ENCODE measurements at places on chromosomes 5 and 9.
A peak's percentile ranks its signal among the peaks of the same experiment; 100 is the strongest.

GRCh38 chr5:72013766-72014624, 93.3 kb upstream of the MAP1B start:
- no peak for DNase-seq

- DNase-seq: no peak
Measured at GRCh38 chr9:125276771-125277170, 15.1 kb downstream of the GAPVD1 start.

DNA sequence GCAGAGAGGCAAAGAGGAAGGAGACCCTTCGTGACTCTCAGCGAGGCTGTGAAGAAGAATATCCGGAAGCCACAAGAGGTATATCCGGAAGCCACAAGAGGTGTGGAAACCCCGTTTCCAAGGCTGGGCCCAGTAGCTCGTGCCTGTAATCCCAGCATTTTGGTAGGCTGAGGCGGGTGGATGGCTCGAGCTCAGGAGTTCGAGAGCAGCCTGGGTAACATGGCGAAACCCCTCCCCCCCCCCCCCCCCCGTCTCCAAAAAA, 612 bp upstream of the BBLN start:
- peak; percentile 13 for DNase-seq

- DNase-seq: no peak
Measured at GRCh38 chr9:72574156-72574810, 52.9 kb downstream of the TMC1 start.

DNA sequence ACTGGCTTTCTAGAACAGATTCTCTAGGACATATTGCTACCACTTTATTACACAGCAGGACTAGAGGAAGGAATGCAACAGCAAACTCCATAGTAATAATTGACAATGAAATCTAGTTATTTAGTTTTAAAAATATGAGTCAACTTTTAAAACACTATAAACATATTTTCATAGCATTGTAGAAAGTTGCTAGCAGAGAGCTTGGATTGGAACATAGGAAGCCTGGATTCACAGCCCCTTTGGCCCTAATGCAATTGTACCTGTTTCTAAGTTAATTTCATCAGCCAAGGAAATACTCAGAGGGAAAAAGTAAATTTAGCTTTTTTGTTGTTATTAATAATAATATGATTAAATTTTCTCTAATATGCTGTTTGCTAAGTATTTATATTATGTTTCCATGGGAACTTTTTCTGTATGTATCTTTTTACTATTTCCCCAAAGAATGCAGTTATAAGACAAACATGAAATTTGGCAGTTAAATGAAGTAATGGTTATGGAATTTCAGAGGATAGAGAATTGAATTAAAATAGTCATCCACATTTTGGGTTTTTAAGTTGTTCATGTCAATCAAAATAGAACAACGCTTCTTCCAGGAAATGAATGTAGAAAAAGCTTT, 45.6 kb downstream of the VCAN start:
- DNase-seq: no peak

- DNase-seq: no peak
Measured at GRCh38 chr5:77011498-77011897, 18.7 kb upstream of the AGGF1 start.

- no peak for DNase-seq
Measured at GRCh38 chr5:76874088-76874581, 24.3 kb downstream of the S100Z start.

DNA sequence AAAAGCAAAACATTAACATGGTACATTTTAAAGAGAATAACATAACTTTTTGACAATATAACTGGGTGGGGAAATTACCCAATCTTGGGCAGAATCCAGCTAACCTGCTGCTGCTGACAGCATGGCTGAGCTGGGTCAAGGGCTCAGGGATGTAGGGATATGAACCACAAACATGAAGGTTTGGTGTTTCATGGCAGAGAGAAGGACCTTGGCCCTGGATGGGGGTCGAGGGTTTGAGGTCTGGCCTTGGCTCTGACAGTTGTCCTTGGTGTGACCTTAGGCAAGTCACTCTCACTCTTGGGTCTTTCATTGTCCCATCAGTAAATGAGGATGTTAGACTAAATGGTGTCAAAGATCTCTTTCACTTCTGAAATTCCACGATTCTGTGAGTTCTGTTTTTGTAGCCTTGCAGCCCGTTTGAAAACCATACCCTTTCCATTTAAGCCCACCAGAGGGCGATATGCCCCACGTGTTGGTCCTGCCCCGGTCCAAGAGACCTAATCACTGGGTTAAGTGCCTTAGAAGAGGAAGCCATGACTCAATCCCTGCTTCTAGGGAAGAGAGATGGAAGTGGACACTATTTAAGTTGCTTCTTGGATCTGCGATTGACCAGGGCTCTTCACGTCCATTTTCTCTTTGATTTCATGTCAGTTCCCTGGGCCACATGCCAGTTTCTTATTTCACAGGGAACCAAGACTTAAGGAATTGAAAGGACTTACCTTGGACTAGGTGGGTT, 56.8 kb upstream of the TEX48 start:
- DNase-seq: peak; percentile 53

DNA sequence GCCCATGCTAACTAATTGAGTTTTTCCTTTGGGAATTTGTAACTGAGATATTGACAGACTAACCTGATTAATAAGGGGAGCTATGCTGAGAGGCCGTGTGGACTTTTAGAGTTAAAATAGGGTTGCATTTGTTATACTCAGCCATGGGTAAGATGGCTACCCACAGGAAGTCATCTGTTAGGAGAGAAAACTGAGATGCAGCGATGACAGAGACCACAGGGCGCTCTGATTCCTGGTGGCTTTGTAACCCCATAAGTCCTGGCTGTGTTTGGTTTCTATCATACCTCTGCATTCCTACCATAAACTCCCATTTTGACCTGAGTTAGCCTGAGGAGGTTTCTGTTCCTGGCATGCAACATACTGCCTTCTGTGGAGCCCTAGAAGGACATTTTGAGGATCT, 19.5 kb upstream of the PANK3 start:
- DNase-seq: no peak

DNA sequence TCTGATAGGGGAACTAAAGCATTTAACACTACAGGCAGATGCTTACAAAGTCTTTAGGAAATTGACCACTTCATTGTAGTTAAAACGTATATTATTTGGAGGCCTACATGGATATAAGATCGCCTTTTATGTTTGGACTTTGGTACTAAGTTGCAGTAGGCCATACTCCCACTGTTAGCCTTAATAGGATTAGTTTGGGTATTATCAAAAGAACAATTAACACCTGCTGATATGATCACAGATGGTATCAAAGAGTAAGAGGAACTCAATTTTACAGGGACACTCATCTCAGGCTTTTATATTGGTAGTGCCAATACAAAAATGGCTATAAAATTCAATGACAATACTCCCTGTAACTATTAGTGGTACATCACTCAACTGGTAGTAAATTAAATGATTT, 1183.0 kb downstream of the MAT2B start:
- no peak for DNase-seq

DNA sequence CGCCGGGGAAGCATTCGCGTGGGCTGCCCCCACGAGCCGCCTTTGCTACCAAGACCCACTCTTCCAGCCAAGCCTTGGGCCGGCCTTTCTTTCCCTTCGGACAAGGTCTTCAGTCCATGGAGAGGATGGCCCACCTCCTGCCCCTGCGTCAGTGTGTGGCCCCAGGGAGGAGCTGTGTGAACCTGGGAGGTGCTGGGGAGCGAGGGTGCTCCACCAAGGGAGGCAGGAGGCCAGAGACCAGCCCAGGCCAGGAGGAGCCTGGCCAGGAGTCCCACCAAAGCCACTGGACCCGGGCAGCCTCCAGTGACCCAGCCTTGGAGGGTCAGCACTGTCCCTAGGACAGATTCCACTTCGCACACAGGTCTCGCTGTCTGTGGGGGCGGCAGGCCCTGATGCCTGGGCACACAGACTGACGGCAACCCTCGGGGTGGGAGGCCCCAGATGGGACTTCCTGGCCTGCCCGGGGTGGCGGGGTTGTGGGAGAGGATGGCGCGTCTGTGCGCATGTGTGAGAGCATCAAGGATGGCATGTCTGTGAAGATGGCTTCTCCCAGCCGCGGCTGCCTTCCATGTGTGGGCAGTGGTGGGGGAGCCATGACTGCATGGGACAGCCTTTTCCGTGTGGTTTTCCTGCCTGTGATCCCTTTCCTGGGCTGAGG, 113.3 kb upstream of the LPCAT1 start:
- DNase-seq: no peak

DNA sequence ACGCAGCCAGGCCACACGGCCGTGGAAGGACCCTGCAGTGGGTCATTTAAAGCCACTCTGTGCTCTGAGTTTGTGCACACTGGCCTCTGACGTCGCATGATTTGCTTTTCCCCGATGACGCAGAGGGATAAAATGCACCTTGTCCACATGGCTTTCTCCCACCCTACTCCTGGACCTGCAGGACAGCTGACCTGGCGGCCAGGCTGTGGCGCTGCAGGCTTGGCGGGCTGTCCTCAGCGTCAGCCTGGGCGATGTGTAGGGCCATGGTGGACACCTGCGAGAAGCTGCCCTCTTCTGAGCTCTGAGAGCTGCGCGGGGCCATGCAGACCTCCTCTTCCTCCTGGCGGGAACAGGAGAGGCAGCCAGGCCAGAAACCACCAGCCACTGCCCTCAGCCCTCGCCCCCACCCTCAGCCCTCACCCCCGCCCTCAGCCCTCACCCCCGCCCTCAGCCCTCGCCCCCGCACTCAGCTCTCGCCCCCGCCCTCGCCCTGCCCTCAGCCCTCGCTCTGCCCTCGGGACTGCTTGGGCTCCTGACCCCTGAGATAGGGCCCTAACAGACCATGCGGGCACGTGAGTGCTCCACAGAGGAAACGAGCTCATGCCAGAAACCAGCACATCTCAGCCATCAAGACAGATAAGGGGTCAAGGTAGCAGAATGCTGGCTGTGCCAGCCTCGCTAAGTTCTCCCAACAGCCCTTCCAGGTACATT, 20.0 kb upstream of the SCGB3A1 start:
- DNase-seq: no peak

GRCh38 chr5:152072091-152072490, 147.4 kb upstream of the GLRA1 start:
- no peak for DNase-seq

DNA sequence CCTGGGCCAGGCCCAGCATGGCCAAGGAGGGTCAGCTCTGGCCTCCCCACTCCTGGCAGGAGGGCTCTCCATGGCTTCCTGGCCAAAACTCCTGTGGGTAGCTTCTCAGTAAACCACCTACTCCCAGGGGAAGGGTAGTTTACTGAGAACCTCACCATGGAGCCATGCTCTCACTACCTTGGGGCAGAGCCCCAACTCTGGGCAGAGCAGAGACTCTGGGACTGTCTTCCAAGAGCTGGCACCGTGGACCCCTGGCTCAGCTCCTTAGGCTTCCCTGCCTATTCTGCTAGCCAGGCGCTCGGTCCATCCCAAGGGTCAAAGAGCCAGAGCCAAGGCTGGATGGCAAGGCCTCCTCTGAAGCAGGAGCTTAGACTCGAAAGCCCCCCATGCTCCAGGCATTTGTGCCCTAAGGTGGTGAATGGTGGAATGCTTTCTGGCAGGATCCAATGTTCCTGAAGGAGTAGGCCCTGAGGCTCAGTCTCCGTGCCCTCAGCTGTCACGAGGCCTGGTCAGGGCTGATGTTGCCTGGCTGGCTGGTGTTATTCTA, 19.6 kb downstream of the TCF7 start:
- no peak for DNase-seq

- no peak for DNase-seq
Measured at GRCh38 chr5:56328753-56329560, 95.8 kb upstream of the ANKRD55 start.

DNA sequence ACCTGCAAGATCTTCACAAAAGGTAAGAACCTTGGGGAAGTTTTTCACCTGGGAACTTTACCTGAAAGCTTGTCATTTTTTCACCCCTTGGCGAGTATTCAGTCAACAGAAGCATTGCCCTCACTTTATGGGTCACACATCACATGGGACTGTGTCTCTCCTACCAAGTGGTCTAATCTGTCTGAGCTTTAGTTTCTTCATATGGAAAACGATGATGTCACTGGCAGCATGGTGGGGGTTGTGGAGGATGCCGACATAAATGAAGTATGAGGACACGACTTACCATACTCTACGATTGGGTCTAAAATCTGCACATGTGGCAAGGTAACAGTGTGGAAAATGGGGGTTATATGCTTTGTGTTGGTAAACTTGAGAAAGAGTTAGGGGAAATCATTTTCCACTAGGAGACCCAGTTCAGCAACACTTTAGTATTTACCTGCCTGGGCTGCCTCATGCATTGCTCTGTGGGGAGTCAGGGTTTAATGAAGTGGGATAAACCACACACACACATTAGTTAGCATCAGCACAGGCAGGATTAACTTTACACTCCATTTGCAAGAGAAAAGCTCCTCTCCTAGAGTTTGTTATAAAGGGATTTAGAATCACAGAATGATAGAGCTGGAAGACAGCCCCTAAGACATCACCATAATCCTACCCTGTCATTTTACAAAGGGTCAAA, 19.8 kb upstream of the PAX5 start:
- DNase-seq: no peak

GRCh38 chr5:88594441-88594840, 288.5 kb downstream of the MEF2C start:
- no peak for DNase-seq

DNA sequence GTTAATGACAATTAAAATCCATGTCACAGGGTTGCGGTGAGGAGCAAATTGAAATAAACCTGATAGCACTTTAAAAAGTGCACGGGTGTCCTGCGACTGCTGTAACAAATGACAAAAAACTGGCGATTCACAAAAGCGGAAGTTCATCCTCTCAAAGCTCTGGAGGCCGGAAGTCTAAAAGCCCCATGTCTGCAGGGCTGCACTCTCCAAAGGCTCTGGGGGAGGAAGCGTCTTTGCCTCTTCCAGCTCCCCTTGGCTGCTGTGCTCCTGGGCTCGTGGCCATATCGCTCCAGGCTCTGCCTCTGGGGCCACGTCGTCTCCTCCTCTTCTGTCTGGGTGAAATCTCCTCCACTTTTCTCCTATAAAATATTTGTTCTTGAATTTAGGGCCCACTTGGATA, 273.9 kb upstream of the IRX2 start:
- no peak for DNase-seq

- DNase-seq: no peak
Measured at GRCh38 chr9:128523199-128523925, 18.8 kb downstream of the GLE1 start.

DNA sequence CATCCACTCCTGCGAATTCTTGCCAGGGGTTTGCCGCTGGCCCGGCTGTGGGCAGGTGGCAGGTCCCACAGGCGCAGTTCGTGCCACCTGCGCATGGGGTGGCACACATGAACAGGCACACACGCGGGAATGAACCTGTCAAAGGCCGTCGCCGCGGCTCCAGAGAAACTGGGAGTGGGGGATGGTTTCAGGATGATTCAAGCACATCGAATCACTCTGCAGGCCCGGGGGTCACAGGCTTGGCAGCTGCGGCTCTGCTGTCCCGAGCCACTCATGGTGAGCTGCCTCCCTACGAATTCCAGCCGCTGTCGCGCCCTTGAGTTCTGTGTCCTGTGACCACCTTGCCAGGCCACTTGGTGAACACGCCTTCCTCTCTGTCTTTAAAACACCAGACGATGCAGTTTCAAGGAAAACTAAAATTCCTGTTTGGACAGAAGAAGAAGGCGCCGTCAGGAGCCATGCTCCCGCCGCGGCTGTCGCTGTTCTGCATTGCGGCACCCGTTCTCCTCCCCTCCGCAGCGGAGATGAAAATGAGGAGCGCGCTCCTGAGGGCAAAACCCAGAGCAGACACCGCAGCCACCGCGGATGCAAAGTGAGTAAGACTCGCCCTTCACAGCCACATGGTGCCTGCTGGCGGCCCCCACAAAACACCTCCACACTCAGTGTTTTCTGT, 15.4 kb upstream of the EXOC3 start:
- DNase-seq: no peak

- no peak for DNase-seq
Measured at GRCh38 chr5:141814064-141814964, 63.9 kb downstream of the PCDH1 start.

- DNase-seq: no peak
Measured at GRCh38 chr5:346229-346935, 24.9 kb downstream of the AHRR start.

- no peak for DNase-seq
Measured at GRCh38 chr5:2148312-2149194, 265.8 kb upstream of the IRX4 start.

Data from activated CD8-positive, alpha-beta memory T cell treated with anti-CD3 and anti-CD28 coated beads for 4 hours (primary cell).